PC-9 (cell line): ENCODE measurements at places on chromosomes 5 and 9. TPM values are rescaled to one million over a fixed set of nuclear protein-coding genes. Genes with fewer than 3 reads are reported as not detected.

The SLC23A1 gene
- 1.9 TPM in 2 replicates for total RNA-seq

The DNAJC21 gene
- total RNA-seq = 111 and 128 TPM in 2 replicates

The GPRIN1 gene
- total RNA-seq = 7.2 and 11.0 TPM in 2 replicates

The SNCB gene
- not detected in 2 replicates for total RNA-seq

The SPAAR gene
- 0.72 and 0.73 TPM in 2 replicates for total RNA-seq

The BHMT2 gene
- total RNA-seq = not detected in 2 replicates

The PCDHGA12 gene
- total RNA-seq = not detected in 2 replicates

The SPTLC1 gene
- total RNA-seq = 80.9 and 103 TPM in 2 replicates

The TGFBI gene
- 430 and 437 TPM in 2 replicates for total RNA-seq
